Muscle of leg (tissue), 16 donors: ENCODE measurements at places on chromosomes 12 and 14. TPM values are rescaled to one million over a fixed set of nuclear protein-coding genes. Genes with fewer than 3 reads are reported as not detected.

DNA sequence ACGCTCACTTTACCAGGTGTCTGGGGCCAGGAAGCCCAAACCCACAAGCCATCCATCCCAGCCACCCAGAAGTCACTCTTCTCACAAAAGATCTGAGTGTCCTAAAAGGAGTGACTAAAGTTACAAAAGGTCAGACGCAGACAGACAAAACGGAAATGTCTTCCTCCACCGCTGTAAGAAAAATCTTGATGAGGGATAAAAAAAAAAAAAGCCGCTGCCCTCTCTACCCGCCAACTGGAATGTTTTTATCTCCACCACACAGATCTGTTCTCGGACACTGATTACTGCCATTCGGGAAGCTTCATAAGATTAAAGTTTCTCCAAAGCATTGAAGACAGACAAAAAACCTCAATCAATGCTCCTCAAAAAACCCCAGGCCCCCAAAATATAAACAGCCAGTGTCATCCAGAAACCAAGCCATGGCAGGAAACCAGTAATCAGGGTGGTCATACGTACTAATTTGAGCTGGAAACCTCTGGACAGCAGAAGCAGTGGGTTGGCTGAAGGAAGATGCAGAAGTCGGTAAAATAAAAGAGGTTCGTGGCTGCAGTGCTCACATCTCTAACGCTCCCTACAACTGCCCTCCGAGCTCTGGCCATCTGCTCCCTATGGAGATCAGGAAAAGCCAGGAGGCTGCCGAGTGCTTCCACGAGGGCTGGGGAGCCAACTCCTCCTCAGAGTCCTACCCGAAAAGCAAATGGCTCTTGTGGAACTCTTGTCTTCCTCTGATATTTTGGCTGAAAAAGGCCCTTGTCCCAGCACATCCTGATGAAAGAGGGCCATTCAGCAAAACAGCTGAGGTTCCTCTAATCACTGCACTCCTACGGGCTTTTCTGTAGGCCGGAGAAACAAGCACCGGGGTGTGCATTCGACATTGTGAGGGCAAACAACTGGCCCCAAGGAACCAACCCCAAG, 30.3 kb downstream of the SSH1 start:
- peak overlapping the region; percentile 98 for H3K27ac ChIP-seq
- peaks cover 67% of the 10 kb centered on the region for H3K4me1 ChIP-seq
- no peaks in the 10 kb centered on the region for H3K27me3 ChIP-seq
- DNase-seq = peak; percentile 53

DNA sequence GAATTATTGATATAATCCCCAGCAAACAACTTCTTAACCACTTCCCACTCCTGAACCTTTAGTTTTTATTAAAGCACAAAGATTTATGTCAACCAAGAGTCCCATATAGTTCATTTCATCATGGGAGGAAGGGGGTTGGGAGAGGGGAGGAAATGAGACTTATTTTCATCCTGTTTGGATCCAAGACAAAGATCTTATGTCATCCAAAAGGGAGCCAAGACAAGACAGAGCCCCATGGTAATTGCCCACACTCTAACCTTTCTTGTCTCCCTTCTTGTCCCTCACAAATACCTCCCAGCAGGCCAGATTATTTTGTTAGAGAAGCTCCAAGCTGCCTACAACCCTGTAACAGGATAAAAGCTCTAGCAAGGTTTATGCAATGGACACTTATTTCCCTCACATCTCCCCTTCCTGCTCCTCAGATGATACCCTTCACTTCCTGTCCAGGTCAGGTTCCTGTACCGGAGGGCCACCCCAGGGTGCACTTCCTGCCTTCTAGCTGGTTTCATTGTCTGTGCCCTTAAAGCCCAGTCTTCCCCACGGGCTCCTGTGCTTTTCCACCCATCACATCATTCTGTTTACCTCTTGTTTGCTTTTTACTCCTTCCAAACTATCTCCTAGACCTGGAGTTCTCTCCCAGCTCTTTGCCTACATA, 123.7 kb upstream of the MDM1 start:
- H3K36me3 ChIP-seq = no peaks in the 10 kb centered on the region
- H3K27me3 ChIP-seq = no peaks in the 10 kb centered on the region
- H3K27ac ChIP-seq = peak overlapping the region; percentile 71
- no peak overlapping the region for H3K4me3 ChIP-seq

- H3K27me3 ChIP-seq = no peaks in the 10 kb centered on the region
- H3K4me1 ChIP-seq = no peaks in the 10 kb centered on the region
- no peak overlapping the region for H3K27ac ChIP-seq
- DNase-seq = no peak
Observed at GRCh38 chr12:126974779-126975178, 1292.2 kb upstream of the TMEM132C start.

- peak overlapping the region; percentile 69 for H3K27ac ChIP-seq
- peak; percentile 87 for DNase-seq
- no peaks in the 10 kb centered on the region for H3K27me3 ChIP-seq
- H3K4me3 ChIP-seq = no peak overlapping the region
- peaks cover 22% of the 10 kb centered on the region for H3K4me1 ChIP-seq
- H3K36me3 ChIP-seq = no peaks in the 10 kb centered on the region
Observed at GRCh38 chr12:93115646-93116045, 186.6 kb upstream of the EEA1 start.

DNA sequence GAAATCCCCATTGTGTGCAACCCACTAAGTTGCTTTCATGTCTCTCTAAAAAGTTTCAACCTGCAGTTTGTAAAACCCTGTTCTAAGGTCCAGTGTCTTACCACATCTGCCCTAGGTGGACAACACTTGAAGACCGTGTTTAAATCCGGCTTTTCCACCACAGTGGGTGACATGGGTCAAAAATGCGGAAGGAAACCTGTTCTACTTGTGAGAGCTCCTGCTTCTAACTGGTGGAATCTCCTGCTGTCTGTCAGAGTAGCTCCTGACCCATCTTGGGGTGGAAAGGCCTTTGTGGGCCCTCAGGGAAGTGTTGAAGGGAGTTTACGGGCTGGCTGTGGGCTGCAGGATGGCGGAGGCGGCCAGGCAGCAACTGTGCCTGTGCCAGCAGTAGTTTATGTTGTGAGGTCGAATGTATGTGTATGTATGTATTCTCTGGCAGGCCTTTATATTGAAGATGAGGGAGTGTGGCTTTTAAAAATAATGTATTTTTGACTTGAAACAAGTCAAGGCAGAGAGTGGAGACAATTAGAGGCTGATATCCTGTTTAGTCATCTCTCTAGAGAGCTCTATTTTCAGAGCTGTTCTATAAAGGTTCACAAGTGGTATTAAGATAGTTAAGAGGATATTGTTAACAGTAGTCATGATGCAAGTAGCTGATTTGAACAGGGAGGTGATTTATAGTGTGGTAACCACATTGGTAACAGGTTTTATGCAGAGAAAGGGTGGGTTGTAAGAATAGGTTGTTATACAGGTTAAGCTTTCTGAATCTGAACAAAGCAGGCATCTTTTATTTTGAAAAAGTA, 67.0 kb downstream of the PRKCH start:
- H3K27me3 ChIP-seq = no peaks in the 10 kb centered on the region
- peaks cover 7% of the 10 kb centered on the region for H3K4me1 ChIP-seq
- DNase-seq = no peak
- H3K27ac ChIP-seq = peak overlapping the region; percentile 47
- no peak overlapping the region for H3K4me3 ChIP-seq

DNA sequence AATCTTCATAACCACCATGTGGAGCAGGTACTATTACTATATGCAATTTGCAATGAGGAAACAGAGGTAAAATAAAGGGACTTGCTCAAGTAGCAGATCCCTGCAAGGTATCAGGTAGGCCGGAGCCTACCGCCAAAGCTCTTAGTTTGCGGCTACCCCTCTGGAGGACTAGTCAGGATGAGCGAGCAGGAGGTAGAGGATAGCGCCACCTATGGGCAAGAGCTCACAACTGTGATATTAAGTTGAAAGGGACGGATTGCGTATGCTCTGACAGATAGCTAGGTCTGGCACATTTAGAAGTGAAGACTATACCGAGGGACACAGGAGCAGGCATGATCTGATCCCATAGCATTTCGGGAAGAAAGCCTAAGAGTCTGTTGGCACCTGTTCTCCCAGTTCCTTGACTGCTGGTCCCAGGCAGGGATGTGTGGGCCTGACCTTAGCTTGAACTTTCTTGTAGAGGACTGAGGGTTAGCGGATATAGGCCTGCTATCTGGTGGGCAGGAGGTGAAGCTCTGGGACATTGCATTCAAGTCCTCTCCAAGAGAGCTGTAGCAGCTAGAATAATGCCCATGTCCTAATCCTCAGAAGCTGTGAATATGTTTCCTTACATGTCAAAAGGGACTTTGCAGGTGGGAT, 48.0 kb downstream of the SLC17A8 start:
- DNase-seq = peak; percentile 25
- H3K4me3 ChIP-seq = no peak overlapping the region
- H3K36me3 ChIP-seq = no peaks in the 10 kb centered on the region
- H3K27me3 ChIP-seq = no peaks in the 10 kb centered on the region
- H3K4me1 ChIP-seq = no peaks in the 10 kb centered on the region

DNA sequence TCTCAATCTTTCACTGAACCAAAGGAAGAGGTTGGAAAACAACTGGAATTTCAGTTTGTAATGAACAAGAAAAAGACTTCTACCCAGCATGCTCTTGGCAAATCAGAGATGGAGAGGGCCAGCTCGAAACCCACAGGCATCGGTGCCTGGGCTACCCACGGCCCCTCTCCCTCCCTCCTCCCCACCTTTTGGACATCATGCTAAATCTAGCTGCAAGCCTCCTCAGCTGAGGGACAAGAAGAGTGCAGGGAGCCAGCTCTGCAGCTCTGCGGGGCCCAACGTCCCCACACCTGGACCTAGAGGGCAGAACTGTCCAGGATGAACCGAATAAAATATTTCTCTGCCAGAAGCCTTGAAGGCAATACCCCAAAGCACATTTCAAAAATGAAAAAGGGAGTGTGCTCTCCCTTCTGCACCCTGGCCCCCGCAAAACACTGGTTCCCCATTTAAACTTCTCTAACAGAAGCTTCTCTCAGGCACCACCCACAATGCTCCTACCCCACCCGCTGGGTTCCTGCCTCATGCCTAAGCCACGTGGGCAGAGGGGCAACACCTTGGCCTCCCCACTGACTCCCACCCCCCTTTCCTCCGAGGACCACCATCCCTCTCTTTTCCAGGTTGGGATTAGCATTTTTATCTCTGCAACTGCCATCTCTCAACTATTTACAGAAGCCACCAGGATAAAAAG, 8.2 kb downstream of the CAMKK2 start:
- H3K4me1 ChIP-seq = peaks cover 5% of the 10 kb centered on the region
- H3K27ac ChIP-seq = peak overlapping the region; percentile 10
- no peaks in the 10 kb centered on the region for H3K27me3 ChIP-seq
- no peak for DNase-seq
- H3K4me3 ChIP-seq = no peak overlapping the region

GRCh38 chr12:46773586-46774321, 52.0 kb downstream of the SLC38A4 start:
- peak; percentile 80 for DNase-seq
- H3K4me1 ChIP-seq = peaks cover 20% of the 10 kb centered on the region
- H3K27me3 ChIP-seq = no peaks in the 10 kb centered on the region
- peak overlapping the region; percentile 65 for H3K27ac ChIP-seq

DNA sequence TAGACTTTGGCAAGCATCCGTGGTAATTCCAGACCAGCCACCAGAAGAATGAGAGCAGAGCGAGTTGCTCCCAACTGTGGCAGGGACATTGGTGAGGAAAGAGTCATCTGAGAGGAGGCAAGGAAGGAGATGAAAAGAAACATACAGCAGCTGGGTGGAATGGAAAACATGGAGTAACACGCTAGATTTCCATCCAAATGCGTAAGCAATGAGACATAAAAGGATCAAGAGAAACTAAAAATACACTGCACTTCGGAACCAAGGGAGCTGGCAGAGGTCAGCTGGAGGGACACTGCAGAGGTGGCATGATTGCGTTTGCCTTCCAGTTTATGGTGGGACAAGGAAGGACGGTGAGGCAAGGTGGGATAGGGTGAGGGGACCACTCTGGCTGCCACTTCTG, 82.9 kb downstream of the DDX51 start:
- H3K4me1 ChIP-seq = no peaks in the 10 kb centered on the region
- no peak for DNase-seq
- H3K27ac ChIP-seq = no peak overlapping the region
- no peaks in the 10 kb centered on the region for H3K27me3 ChIP-seq
- no peak overlapping the region for H3K4me3 ChIP-seq
- peaks cover 70% of the 10 kb centered on the region for H3K36me3 ChIP-seq

GRCh38 chr12:26867080-26867479, 34.1 kb upstream of the ITPR2 start:
- peaks cover 12% of the 10 kb centered on the region for H3K4me1 ChIP-seq
- no peak overlapping the region for H3K4me3 ChIP-seq
- no peaks in the 10 kb centered on the region for H3K36me3 ChIP-seq

LHX5 gene
- not detected for total RNA-seq
